ENCODE measurements at places on chromosomes 11 and 22.

DNA sequence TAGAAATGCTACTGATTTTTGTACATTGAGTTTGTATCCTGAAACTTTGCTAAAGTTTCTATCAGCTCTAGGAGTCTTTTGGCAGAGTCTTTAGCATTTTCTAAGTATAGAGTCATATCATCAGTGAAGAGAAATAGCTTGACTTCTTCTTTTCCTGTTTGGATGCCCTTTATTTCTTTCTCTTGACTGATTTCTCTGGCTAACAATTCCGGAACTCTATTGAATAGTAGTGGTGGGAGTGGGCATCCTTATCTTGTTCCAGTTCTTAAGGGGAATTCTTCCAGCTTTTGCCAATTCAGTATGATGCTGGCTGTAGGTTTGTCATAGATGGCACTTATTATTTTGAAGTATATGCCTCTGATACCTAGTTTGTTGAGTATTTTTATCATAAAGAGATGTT lies 197.7 kb downstream of the AASDHPPT start:
- no peak overlapping the region for H3K27ac ChIP-seq
- H3K4me3 ChIP-seq, result no peak overlapping the region
- H3K27me3 ChIP-seq, result no peaks in the 10 kb centered on the region

GRCh38 chr11:1006762-1007161 lies 29.8 kb downstream of the MUC6 start:
- H3K27ac ChIP-seq, result no peak overlapping the region
- ATAC-seq, result no peak
- H3K4me1 ChIP-seq, result no peaks in the 10 kb centered on the region

GRCh38 chr11:22472306-22472705 lies 134.1 kb downstream of the SLC17A6 start:
- H3K27me3 ChIP-seq, result no peaks in the 10 kb centered on the region
- no peak overlapping the region for H3K27ac ChIP-seq
- H3K4me3 ChIP-seq, result no peak overlapping the region
- H3K4me1 ChIP-seq, result no peaks in the 10 kb centered on the region
- H3K36me3 ChIP-seq, result no peaks in the 10 kb centered on the region
- no peak for ATAC-seq

DNA sequence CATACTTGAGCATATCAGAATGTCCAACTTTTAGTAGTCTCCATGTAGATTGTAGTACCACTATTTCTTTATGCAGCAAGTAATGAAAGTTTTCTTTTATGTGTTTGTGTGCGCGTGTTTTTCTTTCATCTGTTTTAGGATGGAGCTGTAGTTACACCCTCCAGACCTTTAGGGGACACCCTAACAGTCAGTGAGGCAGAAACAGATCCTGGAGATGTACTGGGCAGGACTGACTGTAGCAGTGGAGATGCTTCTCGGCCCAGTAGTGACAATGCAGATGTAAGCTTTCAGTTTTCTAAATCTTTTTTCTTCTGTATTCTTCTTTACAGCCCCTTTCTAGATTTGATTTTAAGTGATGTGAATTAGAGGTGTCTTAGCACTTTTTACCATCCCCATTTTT lies 79.9 kb upstream of the GRIK4 start:
- H3K36me3 ChIP-seq, result peaks cover 35% of the 10 kb centered on the region
- no peaks in the 10 kb centered on the region for H3K27me3 ChIP-seq
- H3K4me3 ChIP-seq, result no peak overlapping the region
- H3K27ac ChIP-seq, result peak overlapping the region; percentile 77

DNA sequence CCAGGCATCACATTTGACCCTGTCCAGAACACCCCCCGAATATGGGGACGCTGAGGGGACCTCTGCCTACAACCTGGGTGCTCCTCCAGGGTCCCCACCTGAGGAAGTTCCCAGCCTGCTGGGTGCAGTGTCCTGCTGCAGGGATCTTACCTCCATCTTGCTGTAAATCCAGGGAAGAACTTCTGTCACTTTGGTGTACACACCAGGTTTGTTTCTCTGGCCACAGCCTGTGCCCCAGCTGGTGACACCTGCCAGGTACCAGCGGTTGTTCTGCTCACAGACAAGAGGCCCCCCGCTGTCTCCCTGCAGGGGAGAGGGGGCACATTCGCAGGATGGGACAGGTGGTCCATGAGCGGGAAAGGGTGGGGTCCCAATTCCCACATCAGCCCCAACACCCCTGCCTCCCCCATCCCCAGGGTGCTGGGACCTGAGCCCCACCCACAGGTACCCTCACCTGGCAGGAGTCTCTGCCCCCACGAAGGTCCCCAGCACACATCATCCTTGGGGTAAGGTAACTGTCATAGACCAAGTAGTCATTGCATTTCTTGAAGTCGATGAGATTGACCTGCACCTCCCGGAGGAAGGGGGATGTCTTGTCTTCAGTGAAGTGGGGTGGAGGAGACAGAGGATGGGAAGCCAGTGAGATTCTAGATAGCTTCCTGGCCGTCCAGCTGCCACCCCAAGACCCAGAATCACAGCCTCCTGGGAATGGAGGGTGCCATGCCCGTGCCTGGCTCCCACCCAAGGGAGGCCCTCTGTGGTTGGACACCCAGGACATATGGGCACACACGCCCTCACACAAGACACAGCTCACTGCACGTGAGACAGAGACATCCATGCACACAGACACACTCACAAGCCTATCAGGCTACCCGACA lies 25.5 kb downstream of the TMPRSS13 start:
- H3K4me1 ChIP-seq, result no peaks in the 10 kb centered on the region
- H3K27ac ChIP-seq, result no peak overlapping the region
- H3K4me3 ChIP-seq, result no peak overlapping the region
- H3K36me3 ChIP-seq, result no peaks in the 10 kb centered on the region

DNA sequence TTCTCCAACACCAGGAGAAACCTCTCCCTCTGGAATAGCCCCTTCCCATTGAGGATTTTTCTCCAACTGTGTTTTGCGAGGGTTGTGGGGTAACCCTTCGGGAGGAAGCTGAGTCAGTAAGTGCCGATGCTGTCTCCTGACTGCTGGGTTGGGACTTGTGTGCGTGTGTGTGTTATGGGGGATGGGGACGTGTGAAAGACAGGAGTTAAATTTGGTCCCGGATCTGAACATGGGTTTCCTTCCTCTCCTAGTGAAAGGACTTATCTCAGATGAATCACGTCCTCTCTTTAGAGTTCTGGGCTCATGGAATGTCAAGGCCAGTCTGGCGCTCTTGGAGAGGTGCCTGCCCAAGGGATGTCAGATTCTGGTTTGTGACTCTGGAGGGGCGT lies 33.3 kb downstream of the KIAA1671 start:
- H3K27me3 ChIP-seq, result no peaks in the 10 kb centered on the region
- H3K36me3 ChIP-seq, result no peaks in the 10 kb centered on the region
- no peak overlapping the region for H3K4me3 ChIP-seq
- H3K4me1 ChIP-seq, result peaks cover 43% of the 10 kb centered on the region
- ATAC-seq, result peak; percentile 66

DNA sequence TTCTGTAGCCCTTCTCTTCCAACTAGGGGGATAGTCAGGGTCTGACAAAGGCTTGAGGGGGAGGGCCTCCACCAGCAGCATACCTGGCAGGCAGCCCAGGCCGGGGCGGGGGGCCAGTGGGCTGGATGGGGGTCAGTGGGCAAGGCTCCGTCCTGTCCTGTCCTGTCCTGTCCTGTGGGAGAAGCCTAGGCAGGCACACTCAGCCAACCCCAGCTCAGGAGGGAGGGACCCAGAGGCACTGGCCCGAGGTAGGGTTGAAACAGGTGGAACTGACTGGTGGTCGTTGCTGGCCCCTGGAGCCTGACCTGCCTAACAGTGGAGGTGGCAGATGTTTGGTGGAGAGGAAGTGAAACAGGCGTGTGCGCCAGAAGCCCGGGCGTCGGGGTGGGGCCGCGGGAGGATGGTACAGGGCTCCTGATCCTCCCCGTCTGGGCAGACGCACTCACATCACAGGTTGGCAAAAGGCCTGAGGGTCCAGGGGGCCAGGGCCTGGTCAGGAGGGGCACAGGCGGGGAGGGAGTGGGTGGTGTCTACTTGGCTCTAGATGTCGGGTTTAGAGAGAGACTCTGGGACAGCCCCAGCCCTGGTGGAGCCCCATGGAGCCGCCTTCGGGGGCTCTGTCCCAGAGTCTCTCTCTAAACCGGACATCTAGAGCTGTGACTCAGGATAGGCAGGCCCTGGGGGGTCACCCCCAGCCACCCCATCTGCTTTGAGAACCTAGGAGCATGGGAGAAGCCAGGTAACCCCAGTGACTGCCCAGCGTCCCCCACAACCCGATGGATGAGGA lies 32.5 kb upstream of the GRAMD4 start:
- no peak overlapping the region for H3K27ac ChIP-seq
- H3K4me1 ChIP-seq, result no peaks in the 10 kb centered on the region
- no peak overlapping the region for H3K4me3 ChIP-seq
- no peaks in the 10 kb centered on the region for H3K27me3 ChIP-seq
- peak; percentile 31 for ATAC-seq
- H3K36me3 ChIP-seq, result no peaks in the 10 kb centered on the region

All from gastroesophageal sphincter (tissue), 4 donors.